ENCODE measurements at places on chromosomes 4 and X.

GRCh38 chr4:40462326-40462725 lies 127.2 kb downstream of the CHRNA9 start:
- peak; percentile 13 for DNase-seq

DNA sequence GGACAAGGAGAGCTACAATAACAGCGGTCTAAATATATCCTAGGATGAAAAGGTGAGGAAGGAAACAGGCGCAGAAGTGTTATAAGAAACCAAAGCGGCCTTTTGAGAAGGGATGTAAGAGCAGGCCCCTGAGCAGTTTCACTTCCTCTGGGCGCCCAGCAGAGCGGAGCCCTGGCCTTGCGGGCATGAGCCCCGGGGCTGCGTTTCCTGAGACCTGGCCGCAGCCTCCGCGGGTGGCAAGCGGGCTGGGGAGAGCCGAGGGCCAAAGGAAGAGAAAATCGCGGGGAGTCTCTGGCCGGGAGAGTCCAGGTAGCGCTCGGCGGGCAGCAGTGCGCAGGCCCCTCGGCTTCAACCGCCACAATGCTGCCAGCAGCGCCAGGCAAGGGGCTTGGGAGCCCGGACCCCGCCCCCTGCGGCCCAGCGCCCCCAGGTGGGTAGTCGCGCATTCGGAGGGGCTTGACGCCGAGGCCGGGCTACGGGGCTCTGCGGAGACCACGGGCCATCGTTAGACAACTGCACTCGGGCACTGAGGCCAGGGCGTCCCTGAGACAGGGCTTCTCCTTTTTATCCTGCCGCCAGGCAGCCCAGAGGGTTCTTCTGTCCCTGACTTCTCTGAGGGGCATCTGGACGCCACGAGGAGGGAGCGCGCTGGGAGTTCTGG lies at the start of gene BANK1:
Gene BANK1 (plus strand): TSS at position 210 of the 661 bp plus-strand sequence. CDS start 151 bp downstream, at position 361.
- DNase-seq: peak; percentile 70

GRCh38 chr4:142698552-142698951 lies 147.5 kb downstream of the INPP4B start:
- no peak for DNase-seq

DNA sequence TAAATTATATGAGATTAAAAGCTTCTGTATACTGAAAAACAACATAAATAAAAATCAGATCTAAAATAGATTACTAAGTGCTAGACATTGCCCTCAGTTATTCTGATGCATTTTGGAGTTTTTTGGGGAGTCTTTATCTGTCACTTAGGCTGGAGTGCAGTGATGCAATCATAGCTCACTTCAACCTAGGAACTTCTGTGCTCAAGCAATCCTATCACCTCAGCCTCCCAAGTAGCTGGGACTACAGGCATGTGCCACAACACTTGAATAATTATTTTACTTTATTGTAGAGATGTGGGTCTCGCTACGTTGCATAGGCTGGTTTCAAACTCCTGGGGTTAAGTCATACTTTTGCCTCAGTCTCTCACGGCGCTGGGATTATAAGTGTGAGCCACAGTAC lies 31.7 kb downstream of the HSD17B11 start:
- no peak for DNase-seq

DNA sequence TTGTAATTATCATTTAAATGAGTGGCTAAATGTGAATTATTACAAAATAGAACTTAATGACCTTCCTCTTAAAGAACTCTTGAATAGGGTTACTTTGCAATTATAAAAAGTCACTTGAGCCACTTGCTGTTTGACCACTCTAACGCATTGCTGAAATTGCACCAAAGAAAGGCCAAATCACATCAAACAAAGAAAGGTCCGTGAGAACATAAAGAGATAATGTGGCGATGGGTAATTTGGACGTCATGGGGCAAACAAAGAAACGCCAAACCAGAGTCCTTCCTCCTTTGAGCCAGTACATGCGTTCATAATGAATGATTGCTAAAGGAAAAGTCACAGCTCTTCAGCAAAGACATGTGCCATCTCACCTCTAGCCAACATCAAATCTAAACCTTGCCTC lies 229.8 kb upstream of the STS start:
- no peak for DNase-seq

- DNase-seq: no peak
These were observed 2.4 kb downstream of the NKX3-2 start for GRCh38 chr4:13541720-13542576.

- no peak for DNase-seq
These were observed 358.2 kb upstream of the CLNK start for GRCh38 chr4:11042760-11043159.

DNA sequence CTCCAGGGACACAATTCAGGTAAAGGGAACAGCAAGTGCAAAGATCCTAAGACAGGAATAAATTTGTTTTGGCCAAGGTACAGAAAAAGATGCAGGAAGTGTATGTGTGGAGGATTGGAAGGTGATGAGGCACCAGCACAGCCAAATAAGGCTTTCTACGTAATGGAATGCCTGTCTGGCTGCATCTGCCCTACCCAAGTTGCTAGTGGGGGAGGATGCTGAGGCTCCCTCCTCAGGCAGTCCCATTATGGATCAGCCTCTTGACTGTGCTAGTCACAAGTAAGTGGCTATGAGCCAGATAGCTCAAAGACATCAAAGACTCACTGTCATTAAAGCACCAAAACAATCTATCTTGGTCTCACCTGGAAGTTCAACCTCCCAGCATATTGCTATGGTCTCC lies 300.9 kb upstream of the FAT4 start:
- DNase-seq: no peak

DNA sequence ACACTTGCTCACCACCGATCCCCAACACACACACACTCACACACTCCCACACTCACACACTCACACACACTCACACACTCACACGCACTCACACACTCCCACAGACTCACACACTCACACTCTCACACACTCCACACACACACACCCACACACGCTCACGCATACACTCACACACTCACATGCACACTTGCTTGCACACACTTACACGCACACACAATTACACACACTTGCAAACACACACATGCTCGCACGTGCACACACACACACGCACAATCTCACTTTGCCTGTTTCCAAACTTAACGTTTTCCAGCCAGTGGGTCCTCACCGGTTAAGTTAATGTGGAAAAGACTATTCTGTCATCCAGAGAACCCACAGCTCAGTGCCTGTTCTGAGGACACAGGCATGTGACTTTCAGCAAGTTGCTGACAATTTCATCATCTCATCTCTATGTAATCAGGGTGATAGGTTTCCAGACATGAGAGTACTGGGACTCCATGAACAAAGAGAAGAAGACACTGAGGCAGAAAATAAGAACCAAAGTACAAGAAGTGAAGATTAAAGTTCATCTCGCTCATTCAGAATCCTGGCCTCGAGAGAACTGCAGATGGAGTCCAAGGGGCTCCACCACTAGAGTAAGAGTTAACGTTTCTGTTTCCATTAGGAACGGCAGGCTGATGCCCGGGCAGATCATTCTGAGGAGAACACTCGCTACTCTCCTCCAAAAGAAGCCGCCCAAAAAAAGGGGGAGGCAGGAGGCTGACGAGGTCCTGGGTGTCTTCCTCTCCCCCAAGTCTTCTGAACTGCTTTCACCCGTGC lies 153.2 kb upstream of the FRG1 start:
- no peak for DNase-seq

Measured in GM12891 (cell line).